ENCODE measurements at places on chromosomes 4 and X.

DNA sequence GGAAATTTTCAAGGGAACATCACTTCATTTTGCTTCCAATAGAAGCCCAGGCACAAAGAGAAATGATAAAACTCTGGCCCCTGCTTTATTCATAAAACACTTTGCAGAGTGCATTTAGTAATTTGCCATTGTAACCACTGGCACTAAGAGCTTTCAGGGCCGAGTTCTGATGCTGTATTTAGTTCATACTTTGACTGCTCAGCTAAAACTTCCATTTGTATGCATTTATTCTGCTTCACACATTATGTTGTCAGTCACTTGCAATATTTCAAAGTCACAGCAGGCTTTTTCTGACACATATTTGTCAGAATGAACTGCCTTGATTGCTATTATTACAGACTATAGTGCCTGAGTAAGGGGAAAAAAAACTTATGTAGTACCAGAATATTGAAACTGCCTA is 174.3 kb upstream of the ATOH1 start:
- DNase-seq, result no peak

DNA sequence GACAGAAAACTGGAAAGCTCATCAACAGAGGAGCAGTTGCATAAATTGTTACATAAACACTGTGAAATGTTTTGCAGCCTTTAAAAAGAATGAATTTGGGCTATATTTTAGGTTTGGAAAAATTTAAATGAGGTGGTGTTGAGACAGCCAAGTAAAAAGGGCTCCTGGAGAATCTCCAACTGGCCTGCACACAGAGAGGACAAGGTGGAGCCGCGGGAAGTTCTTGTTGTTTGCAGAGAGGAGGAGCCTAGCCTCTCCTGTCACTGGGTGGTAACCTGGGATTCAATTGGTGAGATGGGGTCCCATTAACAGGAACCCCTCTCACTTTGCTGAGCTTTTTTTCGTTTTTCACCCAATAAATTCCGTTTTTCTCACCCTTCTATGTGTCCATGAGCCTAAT is 13.4 kb downstream of the GIMD1 start:
- no peak for DNase-seq

- no peak for DNase-seq
These were observed 47.7 kb upstream of the ADGRL3 start for GRCh38 chr4:61152433-61152832.

DNA sequence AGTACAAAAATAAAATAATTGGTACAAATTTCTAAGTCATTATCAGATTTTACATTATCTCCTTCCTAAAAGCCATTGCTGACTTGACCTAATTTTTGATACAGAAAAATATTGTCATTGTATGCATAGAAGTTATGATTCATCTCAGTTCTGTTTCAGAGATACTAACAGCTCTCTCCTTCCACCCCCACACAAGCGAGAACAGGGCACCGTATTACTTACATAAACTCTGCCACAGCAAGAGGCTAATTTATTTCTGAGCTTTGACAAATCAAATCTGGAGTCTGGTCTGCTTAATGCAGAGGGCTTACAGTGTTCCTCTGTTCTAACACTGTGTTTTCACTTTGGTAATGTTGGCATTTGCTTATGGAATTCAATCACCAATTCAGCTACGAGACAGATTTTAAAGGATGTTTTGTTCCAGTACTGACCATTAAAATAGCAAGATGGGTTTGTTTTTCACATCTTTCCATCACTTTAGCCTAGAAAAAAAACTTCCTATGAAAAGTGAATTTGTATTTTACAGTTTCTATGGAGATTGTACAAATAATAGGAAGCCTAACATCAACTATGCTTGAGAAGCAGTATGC is 181.8 kb downstream of the USP46 start:
- no peak for DNase-seq

GRCh38 chr4:108001540-108002135 is 11.9 kb downstream of the HADH start:
- no peak for DNase-seq

DNA sequence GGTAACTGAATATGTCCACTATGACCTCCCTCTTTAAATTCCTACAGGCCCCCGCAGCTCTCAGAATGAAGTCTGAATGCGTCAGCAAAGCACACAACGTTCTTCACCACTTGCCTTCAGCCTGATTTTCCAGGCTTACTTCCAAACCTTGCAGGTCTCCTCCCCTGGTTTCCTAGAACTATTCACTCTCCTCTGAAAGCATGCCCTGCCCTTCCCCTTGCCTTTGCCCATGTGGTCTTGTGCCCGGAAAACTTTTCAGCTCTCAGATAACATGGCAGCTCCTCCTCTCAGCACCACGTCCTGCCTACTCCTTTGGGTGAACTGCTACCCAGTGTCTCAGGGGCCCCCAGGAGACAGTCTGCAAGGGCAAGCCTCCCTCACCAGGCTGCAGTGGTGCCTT is 268.5 kb upstream of the LDB2 start:
- DNase-seq, result no peak

DNA sequence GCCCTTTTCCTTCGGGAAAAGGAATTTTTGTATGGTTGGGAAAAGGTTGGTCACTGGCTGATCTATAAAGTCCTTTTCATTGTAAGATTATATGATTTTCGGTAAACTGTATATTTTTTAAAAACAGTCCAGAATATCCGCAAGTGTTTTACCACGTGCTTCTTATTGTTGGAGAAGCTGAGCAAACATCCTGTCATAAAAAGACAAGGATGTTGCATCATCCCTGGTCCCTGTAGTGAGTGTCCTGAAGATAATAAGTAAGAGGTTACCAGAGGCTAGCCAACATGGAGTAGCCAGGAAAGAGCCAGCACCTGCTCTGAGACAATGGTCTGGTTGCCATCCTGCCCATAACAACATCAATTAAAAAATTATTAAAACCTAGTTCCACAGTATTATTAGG is 5.1 kb downstream of the CXCL9 start:
- no peak for DNase-seq

GRCh38 chrX:97524997-97525396 is 641.3 kb downstream of the RPA4 start:
- no peak for DNase-seq

DNA sequence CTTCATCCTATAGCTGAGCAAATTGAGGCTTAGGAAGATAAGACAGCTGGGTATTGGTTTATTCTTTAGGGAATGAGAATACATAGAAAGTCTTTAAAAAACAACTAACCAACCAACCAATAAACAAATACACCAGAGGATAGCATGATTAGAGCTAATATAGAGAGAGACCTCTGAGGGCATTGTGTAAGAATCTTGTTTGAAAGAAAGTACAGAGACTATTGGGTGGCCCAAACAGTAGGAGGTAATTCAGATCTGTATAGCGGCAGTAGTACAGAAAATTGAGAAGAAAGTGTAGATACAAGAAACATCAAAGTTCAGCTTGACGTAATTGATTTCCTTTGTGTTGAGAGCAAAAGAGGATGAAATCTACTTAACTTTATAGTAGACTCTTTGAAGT is 1951.0 kb upstream of the ADGRL3 start:
- no peak for DNase-seq

- no peak for DNase-seq
These were observed 248.5 kb upstream of the DIAPH2 start for GRCh38 chrX:96436105-96436504.

GRCh38 chr4:151664289-151664688 is 96.5 kb downstream of the GATB start:
- DNase-seq, result no peak

DNA sequence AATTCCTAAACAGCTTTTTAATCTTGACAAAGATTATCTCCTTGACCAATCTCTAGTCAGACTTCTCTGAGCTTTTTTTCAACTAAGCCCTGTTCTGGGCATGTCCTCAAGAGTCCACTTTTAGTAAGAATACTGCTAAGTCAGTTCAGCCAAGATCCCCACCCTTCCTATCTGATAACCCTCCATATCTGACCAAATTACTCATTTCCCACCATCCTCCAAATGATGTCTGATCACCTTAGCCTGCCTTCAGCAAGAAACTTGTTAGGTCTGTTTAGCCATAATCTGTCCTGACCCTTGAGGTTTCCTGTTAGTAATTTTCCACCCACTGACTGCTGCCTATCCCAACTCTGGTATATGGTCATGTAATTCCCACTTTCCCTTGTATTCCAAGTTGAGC is 65.2 kb downstream of the FAM13A start:
- DNase-seq, result no peak

DNA sequence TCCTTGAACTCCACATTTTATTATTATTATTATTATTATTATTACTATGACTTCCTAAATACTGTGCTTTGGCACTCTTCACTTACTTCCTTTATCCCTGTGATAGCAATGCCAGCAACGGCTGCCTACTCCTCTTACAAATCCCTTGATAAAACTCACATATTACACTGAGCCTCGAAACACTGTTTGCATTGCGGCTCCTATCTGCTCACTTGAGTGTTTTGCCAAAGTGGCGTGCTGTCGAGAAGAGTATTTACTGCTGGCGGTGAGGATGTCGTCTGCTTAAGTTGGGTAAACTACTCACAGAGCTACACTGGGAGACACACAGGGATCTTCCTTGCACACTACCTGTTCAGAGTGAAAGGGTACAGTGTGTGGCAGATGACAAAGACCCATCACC is 143.4 kb upstream of the VCX3A start:
- peak; percentile 16 for DNase-seq
